ENCODE measurements at places on chromosomes 4 and X.

DNA sequence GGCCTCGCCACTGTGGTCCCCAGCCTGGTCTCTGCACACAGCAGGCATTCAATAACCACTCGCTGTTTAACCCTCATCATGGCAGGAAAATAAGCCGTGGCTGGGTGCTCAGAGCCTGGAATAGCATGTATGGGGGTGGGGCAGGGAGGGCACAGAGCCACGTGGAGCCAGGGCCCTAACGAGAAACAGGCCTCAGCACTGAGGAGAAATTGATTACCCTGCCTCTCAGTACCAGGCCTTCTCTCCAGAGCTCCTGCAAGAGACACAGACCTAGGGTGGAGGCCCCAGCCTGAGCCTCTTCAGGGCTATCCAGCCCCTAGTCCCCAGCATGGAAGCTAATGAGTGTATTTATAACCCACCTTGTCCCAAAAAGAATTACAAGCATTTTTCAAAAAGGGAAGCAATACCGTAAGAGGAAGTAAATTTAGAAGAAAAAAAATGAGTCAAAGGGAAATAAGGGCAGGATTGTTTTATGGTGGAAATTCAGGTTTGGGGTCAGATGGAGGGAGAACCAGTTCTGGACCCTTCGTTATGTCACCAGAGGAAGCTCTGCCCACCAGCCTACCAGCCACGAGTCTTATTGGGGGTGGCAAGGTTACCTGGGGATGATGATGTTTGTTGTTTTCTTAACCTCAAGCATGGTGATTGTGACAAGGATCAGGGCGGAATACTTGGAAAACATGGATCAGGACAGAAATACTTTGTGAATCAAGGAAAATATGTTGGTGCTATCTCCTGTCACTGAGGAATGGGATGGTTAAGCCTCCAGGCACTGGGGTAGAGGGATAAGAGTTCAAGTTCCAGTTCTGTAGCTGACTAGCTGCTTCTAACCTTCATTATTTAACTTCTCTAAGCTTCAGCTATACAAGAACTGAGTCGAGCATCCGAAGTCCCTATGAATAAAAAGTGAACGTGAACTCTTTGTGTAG is 101.9 kb upstream of the RBPJ start:
- peak; percentile 23 for DNase-seq

- DNase-seq, result no peak
Measured at GRCh38 chr4:152294331-152294730, 241.6 kb downstream of the FBXW7 start.

DNA sequence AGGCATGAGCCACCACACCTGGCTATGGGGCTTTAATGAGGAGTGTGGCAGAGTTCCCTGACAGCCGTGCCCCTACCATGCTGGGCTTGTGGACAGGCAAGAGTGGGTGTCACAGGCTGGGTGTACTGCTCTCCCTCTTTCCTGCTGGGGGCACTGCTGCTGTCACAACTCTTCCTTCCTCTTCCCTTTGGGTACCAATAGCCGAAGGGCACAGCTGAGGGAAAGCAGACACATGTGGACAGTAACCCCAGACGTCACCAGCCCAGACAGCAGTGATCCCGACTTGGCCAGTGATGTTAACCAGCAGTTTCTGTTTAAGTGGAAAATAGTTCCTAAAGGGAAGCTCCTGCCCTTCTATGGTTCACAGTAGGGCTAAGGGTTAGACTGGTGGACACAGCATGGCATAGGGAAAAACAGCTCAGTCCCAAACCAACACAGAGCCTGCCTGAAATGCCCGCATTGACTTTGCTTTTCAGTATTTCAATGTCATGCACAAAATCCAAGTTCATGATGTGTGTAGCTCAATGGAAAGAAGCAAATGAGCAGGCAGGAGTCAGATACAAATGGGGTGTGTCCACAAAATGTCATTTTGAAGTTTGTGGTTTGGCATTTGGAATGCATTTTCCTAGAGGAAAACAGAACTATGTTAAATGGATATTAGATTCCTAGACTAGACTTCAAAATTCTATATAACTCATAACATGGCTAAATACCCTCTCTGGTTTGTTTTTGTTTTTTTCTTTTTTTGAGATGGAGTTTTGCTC is 24.9 kb upstream of the DDX3X start:
- no peak for DNase-seq

DNA sequence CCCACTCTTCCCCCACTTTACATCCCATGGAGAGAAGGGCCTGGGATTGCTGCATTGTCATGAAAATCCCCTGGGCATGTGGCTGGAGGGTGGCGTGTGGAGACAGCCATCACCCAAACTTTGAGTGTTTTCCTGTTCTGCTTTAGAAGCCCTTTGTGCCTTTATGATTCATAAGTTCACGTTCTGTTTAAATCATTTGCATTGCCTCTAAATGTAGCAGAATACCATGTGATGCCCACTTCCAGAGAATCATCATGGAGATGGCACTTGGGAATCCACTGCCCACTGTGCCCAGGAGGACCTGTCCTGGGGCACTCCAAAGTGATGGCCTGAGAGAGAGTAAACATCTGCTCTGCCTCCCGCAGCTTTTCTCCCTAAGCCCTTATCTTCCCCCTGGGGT is 52.8 kb downstream of the MED28 start:
- DNase-seq, result no peak

- DNase-seq, result no peak
Measured at GRCh38 chr4:61603086-61603485, 403.0 kb downstream of the ADGRL3 start.

GRCh38 chr4:36183232-36183631 is 61.1 kb downstream of the ARAP2 start:
- DNase-seq, result no peak

DNA sequence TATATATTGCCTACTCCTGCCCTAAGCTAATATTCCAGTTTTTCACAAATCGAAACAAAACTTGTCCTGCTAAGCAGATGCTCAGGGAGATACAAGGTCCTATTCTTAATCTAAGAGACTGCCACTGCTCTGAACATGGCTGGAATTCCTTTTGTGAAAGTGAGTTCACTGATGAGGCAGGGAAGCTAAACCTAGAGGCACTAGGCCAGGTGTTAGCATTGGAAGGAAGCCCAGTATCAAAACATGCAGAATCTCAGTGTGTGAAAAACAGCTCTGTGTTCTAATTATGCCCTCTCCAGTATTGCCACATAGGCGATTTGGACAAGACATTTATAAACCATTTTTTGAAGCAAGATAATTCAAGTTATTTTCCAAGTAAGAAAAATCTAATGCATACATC is 47.6 kb downstream of the ABCG2 start:
- DNase-seq, result no peak

GRCh38 chr4:577499-578450 is 1.7 kb upstream of the TMEM271 start:
- DNase-seq, result peak; percentile 26

- DNase-seq, result no peak
Measured at GRCh38 chr4:37451656-37452055, 207.1 kb downstream of the NWD2 start.

DNA sequence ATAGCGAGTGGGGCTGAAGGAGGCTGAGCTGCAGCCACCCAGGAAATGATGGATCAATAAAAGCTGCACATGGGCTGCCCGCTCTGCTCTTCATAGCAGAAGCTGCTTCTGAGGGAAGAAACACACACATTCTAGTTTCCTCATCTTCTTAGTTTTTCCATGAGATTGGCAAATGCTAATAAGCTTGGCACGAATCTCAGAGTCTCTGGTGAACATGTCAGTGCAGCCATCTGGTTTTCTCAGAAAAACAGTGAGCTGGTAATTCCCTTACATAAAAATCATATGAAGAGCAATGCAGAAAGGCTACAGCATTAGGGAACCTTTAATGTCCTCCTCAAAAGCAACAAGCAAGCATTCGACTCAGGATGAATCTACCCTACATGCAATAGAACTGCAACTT is 69.9 kb downstream of the GATB start:
- no peak for DNase-seq

- DNase-seq, result no peak
Measured at GRCh38 chr4:94979621-94980020, 221.9 kb downstream of the BMPR1B start.

GRCh38 chr4:119841361-119841760 is 212.8 kb upstream of the PDE5A start:
- no peak for DNase-seq

DNA sequence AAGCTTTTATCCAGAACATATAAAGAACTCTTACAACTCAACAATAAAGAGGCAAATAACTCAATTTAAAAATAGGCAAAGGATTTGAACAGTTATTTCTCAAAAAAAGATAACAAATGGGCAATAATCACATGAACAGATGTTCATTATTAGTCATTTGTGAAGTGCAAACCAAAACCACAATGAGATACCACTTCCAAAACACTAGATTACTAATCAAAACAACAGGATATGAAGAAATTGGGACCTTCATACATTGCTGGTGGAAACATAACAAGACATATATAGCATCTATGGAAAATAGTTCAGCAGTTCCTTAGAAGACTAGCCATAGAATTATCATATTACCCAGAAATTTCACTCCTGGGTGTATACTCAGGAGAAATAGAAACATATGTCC is 224.6 kb downstream of the FBXO8 start:
- DNase-seq, result no peak

DNA sequence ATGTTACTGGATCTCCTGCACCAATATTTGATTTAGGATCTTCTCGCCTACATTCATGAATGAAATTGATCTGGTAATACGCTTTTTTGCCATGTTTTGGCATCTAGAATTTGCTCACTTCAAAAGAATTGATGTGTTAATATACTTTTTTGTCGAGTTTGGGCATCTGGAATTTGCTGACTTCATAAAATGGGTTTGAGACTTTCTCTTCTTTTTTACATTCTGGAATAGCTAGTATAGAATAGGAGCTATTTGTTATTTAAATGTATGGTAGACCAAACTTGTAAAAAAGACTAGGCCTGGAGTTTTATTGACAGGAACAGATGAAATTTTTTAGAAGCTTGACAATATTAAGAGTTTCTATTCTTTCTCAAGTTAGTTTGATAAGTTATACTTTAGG is 404.9 kb upstream of the TENM3 start:
- DNase-seq, result no peak

DNA sequence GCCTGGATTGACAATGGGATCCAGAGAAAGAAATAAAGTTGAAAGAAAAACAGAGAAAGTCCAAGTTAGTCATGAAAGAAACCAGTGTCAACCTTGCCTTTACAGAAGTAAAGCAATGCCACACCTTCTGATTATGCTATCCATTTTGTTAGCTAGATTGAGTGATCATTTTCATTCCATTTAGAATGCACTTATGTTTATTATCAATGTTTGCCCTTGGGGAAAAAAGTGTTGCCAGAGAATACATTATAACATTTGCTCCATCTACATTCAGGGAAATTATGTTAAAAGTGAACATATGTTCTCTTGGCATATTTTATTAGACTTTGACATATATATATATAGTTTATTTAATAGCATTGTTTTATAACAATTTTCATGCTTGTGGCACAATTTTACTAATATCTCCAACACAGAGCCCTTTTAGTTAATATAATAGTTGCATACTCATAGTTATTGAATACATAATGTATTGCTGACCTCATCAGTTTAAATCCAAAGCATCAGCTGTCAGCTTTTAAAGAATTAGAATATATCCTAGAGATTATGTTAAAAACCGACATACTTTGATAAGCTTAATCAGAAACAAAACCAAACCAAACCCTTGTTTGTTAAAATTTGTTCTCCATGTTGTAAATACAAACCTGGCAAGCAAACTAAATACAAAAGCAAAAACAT is 134.2 kb downstream of the SORBS2 start:
- DNase-seq, result no peak

GRCh38 chrX:102345916-102346315 is 93.9 kb downstream of the NXF2B start:
- no peak for DNase-seq

DNA sequence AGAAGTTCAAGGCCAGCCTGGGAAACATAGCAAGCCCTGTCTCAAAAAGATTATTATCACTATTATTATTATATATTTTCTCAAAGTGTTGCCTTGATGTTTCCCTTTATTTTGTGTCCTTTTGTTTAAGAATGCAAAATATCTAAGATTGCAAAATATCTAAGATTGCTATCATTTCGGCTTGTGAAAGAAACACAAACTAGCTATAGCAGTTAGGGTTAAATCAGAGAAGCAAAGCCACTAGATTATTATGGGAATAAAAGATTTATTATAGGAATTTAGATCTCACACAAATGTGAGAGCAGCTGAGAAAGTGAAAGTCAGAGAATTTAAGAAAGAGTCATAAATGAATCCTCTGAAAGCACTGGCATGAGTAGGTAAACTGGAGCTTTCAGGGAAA is 18.0 kb upstream of the TMEM184C start:
- no peak for DNase-seq

DNA sequence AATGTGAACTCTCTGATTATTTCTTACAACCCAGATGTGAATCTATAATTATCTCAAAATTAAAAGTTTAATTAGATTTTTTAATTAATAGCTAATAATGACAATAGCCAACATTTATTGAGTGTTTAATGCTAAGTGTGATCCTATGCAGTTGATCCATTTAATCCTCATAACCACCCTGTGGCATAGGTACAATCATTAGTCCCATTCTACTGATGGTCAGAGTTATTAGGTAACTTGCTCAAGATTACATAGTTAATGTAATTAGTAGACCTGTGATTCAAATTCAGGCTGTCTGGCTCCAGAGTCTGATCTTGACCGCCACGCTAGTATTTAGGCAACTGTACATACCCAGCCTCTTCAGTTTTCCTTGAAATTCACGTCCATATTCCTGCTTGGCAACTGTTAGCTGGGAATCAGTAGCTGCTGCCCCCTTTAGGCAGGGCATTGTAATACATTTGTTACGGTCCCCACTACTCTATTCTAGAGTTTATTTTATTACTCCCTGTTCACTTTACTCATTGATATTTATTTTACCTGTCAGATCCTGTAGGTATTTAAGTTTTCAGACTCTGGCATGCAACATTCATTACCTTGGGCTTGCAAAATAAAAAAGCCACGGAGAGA is 20.6 kb upstream of the TEC start:
- no peak for DNase-seq

DNA sequence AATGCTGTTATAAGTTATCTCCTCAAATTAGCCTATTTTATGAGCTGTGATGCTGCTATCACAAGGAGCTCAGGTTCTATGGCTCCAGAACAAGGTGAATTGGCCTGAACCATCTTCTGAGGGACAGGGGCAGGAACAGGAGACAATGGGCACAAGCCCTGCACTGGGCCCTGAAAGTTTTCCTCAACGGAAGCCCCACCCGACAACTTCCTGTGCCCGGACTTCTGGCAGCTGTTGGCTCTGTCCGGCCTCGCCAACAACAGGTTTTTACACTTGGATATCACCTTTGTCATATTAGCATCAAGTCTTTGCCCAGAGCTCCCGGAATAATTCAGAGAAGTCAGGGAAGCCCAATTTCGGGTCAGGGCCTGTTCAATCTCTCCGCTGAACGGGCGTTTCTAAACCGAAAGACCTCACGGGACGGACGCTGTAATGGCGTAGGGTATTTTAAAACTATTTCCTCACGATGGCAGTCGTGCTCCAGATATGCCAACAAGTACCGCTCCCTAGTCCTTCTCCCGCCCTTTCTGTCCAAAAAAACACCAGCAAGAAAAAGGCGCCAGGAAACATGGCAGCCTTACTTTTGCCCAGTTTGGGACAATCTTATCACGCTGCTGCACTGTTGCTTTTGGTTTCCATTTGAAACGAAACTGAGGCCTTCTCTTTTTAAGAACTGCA is 201.0 kb upstream of the STK26 start:
- DNase-seq, result no peak

- DNase-seq, result no peak
Measured at GRCh38 chr4:94412019-94412657, 39.6 kb upstream of the PDLIM5 start.

- DNase-seq, result no peak
Measured at GRCh38 chr4:174999407-174999806, 81.2 kb downstream of the ADAM29 start.
